Cardiac muscle cell (in vitro differentiated cells and primary cell): ENCODE measurements at places on chromosomes 3 and 15. TPM values are rescaled to one million over a fixed set of nuclear protein-coding genes. Genes with fewer than 3 reads are reported as not detected.

TM4SF18 gene
- total RNA-seq = 0.33 TPM in 1 of 2 replicates, not detected in the other

TUSC2 gene
- total RNA-seq = 84.1 and 87.0 TPM in 2 replicates

CERS3 gene
- 0.85 TPM in 1 of 2 replicates, not detected in the other for total RNA-seq

GYG1 gene
- total RNA-seq = 11.2 and 24.5 TPM in 2 replicates

NOX5 gene
- total RNA-seq = 0.12 and 0.25 TPM in 2 replicates

CCDC191 gene
- total RNA-seq = 2.7 and 5.4 TPM in 2 replicates

RTP1 gene
- not detected in 2 replicates for total RNA-seq

CDC25A gene
- 12.6 and 22.0 TPM in 2 replicates for total RNA-seq

AADAC gene
- not detected in 2 replicates for total RNA-seq

ZIC1 gene
- not detected in 2 replicates for total RNA-seq

LINGO1 gene
- 21.8 and 31.8 TPM in 2 replicates for total RNA-seq

TRPC1 gene
- 40.3 and 64.9 TPM in 2 replicates for total RNA-seq

GRCh38 chr3:183253528-183254486 lies 754 bp downstream of the B3GNT5 start:
- peak; percentile 86 for DNase-seq

DNA sequence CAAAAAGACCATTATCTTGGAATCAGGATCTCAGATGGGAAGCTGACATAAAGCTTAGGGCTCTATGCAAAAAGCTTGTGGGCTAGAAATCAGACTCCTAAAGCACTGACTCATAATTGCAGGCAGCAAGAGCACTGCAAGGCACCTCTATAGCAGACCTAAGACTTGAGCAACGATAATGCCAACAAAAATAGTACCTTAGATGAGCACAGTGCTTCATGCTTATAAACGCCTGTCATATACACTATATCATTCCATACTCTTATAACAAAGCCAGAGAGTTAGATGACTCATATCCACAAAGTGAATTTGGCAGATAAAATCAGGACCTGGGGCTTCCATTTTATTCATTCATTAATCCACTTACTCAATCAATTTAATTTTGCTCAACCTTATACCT lies 560.8 kb downstream of the MCTP2 start:
- DNase-seq = no peak

DNA sequence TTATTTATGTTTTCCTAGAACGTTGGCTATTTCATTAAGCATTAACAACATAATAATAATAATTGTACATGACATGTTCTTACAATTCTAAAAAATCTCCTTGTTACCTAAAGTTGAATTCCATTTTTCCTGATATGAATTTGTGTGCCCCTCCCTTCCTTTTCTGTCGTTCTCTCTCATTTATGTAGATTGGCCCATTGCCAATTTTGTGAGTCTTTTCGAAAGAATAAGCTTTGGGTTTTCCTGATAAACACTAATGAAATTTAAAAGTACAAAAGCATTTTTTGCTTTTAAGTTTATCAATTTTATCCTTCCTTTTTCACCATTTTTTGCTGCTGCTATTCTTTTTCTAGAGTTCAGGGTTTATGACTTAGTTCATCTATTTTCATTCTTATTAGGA lies 44.9 kb downstream of the PRR23E start:
- no peak for DNase-seq

GRCh38 chr3:196220991-196221390 lies 4.7 kb downstream of the SLC51A start:
- DNase-seq = no peak

- no peak for DNase-seq
Observed at GRCh38 chr15:83700082-83700481, 46.2 kb downstream of the ADAMTSL3 start.

GRCh38 chr15:72183781-72184164 lies 13.8 kb downstream of the GRAMD2A start:
- DNase-seq = no peak

- DNase-seq = no peak
Observed at GRCh38 chr3:165440380-165440779, 244.2 kb upstream of the SLITRK3 start.

DNA sequence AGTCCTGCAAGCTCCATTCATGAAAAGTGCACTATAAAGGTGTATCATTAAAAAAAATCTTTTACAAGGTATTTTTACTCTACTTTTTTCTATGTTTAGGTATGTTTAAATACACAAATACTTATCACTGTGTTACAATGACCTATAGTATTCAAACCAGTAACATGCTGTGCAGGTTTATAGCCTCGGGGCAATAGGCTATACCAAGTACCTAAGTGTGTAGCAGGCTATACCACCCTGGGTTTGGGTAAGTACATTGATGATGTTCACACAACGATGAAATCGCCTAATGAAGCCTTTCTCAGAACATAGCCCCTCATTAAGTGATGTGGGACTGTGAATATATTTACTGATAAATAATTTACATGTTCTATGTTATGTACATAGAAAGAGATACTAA lies 104.6 kb downstream of the ATP1B3 start:
- DNase-seq = no peak

- DNase-seq = peak; percentile 23
Observed at GRCh38 chr15:50181969-50182218, at the start of gene SLC27A2. Gene SLC27A2, plus strand, starts transcription at chr15:50182196. Its CDS starts 232 bp downstream, at chr15:50182428.

DNA sequence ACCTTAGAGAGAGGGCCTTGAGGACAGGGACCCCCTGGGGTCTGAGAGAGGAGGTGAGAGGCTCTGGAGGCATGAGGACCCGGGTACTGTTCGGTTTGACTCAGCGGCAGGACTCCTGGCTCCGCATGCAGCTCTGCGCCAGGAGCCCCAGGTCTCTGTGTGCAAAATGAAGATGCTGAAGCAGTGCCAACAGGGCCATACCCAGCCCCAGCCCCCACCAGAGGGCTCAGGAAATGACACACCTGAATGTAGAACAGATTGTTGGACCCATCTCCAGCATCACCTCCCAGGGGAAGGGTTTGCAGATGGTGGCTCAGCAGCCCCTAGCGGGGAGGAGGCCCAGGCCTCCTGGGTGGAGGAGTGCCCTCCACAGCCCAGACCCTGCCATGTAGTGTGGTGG lies 30.2 kb downstream of the EPHB3 start:
- no peak for DNase-seq

DNA sequence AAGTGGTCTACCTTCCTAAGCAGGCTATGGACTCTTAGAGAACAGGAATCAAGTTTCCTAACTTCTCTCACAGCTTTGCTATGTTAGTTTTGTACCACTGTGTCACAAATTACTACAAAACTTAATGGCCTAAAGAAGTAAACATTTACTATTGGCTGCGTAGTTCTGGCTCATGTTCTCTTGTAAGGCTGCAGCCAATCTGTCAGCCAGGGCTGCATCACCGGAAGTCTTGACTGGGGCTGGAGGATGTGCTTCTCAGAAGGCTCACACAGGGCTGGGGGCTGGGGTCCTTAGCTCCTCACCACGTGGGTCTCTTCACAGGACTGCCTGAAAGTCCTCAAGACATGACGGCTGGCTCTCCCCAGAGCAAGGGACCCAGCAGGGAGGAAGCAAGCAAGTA lies 15.5 kb downstream of the STIMATE start:
- DNase-seq = no peak

GRCh38 chr3:143354342-143354741 lies 234.8 kb downstream of the CHST2 start:
- DNase-seq = no peak

GRCh38 chr3:166114448-166114847 lies 277.2 kb upstream of the BCHE start:
- DNase-seq = no peak

GRCh38 chr15:84894736-84895425 lies 10.4 kb downstream of the SLC28A1 start:
- DNase-seq = no peak

DNA sequence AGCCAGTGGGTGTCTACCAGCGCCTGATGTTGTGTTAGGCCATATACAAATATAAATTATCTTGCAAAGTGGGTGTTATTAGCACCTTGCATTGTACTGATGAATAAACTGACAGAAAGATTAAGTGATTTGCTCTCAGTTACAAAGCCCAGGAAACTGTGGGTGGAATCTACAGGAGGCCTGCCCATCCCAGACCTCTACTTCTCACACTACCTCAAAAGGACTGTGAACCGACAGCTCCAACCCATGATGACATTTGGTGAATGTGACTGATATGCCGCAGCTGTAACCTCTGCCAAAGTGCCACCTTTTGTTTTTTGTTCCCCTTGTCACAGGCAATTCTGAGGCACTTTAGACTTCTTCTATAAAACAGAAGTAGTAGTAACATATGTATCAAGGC lies 43.7 kb upstream of the KCNMB2 start:
- DNase-seq = no peak

GRCh38 chr3:136929977-136930670 lies 27.7 kb upstream of the IL20RB start:
- DNase-seq = no peak

DNA sequence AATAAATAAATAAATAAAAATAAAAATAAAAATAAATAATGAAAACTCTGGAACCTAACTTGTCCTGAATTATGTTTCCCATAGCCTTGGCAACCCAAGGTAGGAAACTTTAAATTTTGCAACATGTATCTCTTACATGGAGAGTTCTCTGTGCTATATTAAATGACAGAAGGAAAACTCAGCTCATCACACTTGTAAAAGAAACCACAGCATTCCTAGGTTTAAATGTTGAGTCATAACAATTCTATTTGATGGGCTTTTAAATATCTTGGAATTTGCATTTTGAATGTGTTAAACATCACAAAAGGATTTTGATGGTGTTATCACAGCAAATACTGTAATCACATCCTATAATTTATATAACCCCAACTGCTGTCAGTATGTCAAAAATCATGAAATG lies 144.2 kb downstream of the LRTM1 start:
- DNase-seq = no peak

DNA sequence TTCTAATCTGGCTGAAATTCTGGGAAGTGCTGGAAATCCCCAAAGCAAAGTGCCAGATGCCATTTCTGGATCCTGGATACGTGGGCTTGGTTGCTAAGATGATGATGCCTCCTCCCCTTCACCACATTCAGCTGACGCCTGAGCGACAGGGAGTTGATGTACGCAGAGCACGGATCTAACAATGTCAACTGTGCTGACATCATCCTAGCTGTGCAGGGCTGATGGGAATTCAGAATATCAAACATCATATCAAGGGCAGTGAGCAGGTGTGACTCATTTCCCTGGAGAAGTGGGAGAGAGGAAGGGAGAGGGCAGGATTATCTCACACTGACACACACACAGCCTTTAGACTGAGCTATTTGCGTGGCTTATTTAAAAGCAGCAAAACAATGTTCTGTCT lies 92.6 kb upstream of the ZBTB20 start:
- peak; percentile 90 for DNase-seq

DNA sequence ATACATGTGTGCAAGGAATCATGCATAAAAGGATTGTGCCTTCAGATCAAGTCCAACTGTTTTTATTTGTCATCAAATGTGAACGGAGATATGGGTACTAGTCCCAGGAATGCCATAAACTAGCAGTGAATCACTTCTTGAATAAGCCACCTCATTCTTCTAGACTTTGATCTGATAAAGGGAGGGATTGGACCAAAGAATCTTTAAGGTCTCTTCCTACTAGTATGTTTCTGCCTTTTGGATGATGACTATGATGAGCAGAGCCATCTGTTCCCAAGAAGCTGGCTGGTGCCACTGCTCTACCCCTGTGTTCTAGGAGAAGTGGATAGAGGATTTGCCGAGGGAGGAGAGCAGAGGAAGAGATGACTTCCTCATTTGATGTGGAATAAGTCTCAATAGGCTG lies 28.8 kb upstream of the UACA start:
- DNase-seq = peak; percentile 27

GRCh38 chr3:116240261-116240660 lies 205.0 kb downstream of the LSAMP start:
- DNase-seq = no peak

DNA sequence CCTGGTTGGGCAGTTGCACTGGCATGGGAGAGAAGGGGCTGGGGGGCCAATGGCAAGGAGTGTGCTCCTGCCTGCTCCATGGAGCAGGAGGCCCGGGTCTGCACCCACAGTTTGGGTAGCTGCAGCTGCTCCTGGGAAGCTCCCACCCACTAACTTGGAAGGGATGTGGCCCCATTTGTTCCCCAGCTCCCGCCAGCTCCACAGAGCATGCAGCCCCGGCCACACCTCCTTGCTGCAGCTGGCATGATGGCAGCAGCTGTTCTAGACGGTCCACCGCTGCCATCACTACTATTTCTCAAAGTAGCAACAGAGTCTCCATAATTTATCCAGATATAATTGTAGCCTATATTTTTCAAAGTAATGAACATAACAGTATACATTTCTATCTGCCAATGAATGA lies 65.8 kb downstream of the PIK3CB start:
- DNase-seq = no peak

- DNase-seq = no peak
Observed at GRCh38 chr3:172601066-172601832, 78.0 kb upstream of the TNFSF10 start.

GRCh38 chr3:14235912-14236295 lies 57.3 kb downstream of the LSM3 start:
- DNase-seq = no peak

- no peak for DNase-seq
Observed at GRCh38 chr15:50241684-50242450, 23.7 kb downstream of the HDC start.
